NCI-H526 (cell line): ENCODE measurements at places on chromosomes 16 and 17.
A peak's percentile ranks its signal among the peaks of the same experiment; 100 is the strongest.

GRCh38 chr17:39923836-39924690, 3.3 kb downstream of the ORMDL3 start:
- no peak for DNase-seq

DNA sequence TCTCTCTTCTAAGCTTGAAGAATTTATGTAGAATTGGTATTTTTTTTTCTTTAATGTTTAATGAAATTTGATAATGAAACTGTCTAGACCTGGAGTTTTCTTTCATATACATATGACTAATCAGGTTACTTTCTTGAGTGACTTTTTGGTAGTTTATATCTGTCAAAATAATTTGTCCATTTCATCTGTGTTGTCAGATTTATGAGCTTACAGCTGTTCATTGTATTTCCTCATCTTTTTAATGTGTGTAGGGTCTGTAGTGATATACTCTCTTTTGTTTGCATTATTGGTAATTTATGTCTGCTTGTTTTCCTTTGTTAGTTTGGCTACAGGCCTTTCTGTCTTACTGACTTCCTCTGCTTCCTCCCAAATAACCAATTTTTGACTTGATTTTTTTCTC, 55.7 kb downstream of the TAOK1 start:
- no peak for DNase-seq

DNA sequence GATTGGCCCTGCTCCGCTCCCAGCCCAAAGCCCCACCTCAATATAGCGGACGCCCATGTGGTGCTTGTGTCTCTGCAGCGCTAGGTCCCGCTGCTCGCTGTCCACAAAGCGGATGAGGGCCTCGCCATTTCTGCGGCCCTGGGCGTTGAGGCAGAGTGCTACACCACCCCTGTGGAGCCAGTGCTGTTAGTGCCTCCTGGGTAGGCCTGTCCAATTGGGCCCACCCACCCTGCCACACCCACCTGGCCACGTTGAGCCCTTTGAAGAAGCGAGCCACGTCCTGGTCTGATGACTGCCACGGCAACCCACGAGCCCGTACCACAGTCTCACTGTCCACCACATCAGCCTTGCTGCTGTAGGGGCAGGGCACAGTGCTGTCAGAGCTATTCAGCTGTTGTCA, 3.6 kb downstream of the ESRP2 start:
- DNase-seq = no peak

GRCh38 chr16:55045329-55045728, 114.7 kb downstream of the IRX5 start:
- no peak for DNase-seq

GRCh38 chr16:82533189-82533588, 93.6 kb upstream of the CDH13 start:
- DNase-seq = peak; percentile 17

GRCh38 chr17:7835814-7836595, 2.0 kb downstream of the KDM6B start:
- no peak for DNase-seq

DNA sequence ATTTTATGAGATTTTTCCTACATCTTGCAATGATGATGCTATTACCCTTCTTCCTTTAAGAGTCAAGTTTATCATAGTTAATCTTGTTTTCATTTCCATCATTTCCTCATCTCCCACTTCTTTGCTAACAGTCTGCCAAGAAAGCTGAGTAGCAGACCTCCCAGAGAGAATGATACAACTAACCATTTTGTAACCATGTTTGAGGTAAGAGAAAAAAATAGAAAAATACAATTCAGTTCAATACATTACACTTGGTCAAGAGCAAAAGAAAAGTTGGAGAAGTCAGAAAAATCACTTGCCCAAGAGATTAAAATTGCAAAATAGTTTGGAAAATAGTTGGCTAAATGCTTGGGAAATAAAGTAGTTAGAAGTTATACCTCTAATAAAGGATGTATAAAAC, 154.4 kb downstream of the ABCA8 start:
- no peak for DNase-seq

GRCh38 chr16:14205666-14206065, 134.5 kb downstream of the MRTFB start:
- DNase-seq = no peak

DNA sequence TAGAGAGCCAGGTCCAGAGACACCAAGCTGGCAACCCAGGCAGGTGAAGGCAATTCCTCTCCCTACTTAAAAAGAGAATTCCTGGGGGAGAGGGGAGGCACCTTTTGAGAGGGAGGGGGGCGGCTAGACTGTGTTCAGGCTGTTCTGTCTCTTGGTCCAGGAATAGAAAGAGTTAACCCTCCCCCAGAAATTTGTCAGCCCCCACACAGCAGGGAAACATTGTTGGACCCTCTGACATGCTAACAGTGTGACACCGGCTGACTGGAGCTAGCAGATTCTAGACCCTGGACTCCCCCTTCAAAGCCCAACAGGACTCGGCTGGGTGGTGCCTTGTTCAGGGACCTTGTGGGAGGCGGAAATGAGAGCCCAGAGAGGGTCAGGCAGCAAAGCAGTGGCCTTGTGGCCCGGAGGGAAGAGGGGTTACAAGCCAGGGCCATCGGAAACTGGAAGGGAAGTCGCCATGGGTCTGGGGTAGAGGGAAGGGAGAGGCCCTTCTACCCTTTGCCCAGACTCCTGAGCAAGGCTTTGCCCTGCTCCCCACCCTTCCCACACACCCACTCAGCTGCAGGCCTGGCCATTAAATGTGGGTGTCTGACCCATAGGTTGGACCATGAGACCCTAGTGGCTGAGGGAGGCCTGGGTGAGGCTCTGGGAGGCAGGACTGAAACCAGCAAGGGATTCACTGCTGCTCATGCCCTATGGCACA, 44.6 kb downstream of the RAI1 start:
- no peak for DNase-seq

GRCh38 chr17:40659911-40660310, 5.1 kb downstream of the KRT222 start:
- DNase-seq = no peak

- no peak for DNase-seq
These were observed 107.0 kb downstream of the CRLF3 start for GRCh38 chr17:30717291-30718098.

DNA sequence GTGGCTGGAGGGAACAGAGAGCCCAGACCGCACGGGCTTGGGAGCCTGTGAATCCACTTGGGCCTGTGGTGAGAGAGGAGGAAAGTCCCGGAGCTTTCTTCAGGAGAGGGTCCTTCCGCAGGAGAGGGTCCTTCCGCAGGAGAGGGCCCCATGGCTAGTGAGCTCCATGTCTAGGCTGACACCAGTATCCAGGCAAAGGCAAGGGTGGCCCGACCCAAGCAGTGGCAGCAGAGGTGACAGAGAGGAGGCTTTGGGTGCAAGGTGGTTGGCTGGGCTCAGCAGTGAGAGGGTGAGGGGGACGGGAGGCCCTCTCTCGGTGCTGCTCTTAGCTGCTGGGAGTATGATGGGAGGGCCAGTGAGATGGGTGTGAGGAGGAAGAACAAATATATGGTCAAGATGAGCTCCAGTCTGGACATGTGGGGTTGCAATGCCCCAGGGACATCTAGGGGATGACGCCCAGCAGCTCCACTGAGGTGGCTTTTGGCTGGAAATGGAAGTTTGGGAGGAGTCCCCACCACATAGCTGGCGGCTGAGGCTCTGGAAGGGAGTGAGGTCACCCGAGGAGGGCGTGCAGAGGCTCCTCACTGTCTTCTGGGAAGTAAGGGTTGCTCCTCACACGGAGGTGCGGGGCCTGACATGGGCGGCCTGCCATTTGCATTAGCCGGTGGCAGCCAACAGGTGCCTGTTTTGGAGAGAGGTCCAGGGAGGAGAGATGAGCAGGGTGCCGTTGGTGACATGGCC, 2.3 kb upstream of the HSD3B7 start:
- no peak for DNase-seq

GRCh38 chr17:55588446-55589242, 77.4 kb upstream of the SMIM36 start:
- DNase-seq = no peak

DNA sequence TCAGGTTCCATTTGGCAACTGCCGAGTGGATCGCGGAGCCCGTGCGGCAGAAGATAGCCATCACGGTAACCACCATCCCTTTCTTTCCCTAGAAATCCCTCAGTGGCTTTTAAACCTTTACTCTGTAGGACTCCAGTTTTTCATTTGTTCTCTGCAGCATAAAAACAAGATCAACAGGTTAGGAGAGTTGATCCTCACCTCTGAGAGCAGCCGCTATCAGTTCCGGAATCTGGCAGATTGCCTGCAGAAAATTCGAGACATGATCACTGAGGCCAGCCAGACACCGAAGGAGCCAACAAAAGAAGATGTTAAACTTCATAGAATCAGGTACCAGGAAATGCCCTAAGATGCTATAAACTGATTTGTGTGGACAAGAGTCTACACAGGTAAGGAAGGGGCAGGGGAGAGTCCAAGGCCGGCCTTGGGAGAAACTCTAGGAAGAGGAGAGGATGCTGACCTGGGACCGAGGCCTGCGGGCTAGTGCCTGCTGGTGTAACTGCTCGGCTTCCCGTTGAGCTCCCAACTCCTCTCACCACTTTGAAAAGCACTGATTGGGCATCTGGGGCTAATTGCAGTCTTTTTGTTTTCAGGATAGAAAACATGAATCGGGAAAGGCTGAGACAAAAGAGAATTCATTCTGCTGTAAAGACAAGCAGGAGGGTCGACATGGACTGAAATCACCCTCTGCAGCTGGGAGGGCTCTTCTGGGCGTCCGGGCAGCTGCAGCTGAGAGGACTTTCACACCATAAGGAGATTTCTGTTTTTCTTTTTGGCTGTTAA, 8.1 kb downstream of the MRPL58 start:
- DNase-seq = no peak

GRCh38 chr16:57102888-57103851, 10.8 kb downstream of the CPNE2 start:
- DNase-seq = no peak

GRCh38 chr17:5331506-5331905, 49.4 kb downstream of the RABEP1 start:
- DNase-seq = no peak

DNA sequence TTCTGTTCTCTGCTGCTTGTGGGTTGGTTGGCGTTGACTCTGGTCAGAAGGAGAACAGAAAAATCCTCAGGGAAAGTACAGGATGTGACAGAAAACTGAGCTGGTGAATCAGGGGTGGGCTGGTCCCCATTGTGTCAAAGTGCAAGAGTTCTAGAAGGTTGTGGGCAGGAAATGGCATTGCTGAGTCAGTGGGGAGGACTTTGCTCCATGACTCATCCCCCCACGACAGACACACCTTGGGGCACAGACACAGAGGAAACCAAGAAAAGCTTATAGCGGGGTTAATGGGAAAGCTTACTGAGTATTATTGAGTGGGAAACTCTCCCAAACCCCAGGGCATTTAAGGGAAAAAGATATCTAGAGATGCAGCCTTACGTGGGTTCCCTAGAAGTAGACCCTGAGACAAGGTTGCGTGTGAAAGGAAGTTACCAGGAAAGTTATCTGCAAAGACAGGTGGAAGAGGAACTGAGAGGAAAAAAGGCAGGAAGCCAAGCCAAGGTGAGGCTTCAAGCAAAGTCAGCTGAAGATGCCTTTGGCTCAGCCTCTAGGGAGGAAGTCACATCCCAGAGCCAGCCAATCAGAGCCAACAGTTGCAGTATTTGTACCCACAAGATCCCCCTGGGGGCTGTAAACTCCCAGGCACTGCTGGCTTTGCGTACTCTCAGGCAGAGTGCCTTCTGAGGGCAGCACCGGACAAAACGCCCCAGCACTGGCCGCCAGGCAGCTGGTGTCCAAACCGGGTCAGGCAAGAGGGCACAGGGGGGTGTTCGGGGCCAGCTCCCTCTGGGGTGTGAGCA, 86.4 kb downstream of the FOXL1 start:
- no peak for DNase-seq

- DNase-seq = no peak
These were observed 61.8 kb downstream of the KSR1 start for GRCh38 chr17:27518048-27518447.

GRCh38 chr17:35795007-35795870, at the start of gene MMP28:
Gene MMP28 (minus strand): TSS chr17:35795641. CDS start chr17:35795377, 264 bp downstream.
- peak; percentile 65 for DNase-seq

DNA sequence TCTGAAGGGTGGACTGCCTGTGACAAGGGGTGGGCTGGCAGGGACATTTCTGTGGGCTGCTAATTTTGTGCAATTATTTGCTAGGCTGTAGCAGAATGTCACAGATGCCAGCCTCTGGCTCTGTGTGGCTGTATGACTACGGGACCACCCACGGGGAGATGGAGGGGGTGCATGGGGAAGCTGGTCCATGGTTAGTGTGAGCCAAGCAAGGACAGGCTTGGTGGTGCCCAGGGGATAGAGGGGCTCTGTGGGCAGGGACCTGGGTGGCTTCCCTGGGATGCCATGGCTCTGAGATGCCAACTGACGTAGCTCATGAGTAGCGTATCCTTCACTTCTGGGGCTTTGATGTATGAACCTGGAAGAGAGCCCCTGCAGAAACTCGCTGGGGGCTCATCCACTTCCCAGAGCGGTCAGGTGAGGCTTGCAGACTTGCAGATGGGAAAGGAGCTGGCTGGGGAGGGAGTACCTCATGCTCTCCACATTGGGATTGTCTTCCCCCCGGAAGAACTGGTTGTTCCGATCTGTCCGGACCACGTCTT, 87.2 kb downstream of the TBC1D16 start:
- no peak for DNase-seq

GRCh38 chr16:24609740-24610415, 70.5 kb downstream of the RBBP6 start:
- DNase-seq = peak; percentile 63

DNA sequence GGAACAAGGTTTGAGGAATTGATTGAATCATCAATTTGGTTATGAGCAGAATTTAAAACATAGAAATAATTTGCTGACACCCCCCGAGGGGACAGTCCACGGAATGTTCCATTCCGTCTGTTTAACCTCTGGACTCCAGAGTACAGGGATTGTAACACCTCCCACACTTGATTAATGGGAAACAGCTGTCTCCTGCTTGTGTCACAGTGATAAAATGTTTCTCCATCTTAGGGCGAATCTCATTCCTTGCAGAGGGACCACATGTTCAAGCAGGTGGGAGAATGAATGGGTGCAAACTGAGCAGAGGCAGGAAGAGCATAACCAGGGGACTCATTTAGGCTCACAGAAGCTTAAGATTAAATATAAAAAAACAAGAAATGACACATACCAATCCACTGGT, 249.5 kb upstream of the RBFOX1 start:
- no peak for DNase-seq

- no peak for DNase-seq
These were observed 31.3 kb upstream of the TNS4 start for GRCh38 chr17:40532520-40533253.

DNA sequence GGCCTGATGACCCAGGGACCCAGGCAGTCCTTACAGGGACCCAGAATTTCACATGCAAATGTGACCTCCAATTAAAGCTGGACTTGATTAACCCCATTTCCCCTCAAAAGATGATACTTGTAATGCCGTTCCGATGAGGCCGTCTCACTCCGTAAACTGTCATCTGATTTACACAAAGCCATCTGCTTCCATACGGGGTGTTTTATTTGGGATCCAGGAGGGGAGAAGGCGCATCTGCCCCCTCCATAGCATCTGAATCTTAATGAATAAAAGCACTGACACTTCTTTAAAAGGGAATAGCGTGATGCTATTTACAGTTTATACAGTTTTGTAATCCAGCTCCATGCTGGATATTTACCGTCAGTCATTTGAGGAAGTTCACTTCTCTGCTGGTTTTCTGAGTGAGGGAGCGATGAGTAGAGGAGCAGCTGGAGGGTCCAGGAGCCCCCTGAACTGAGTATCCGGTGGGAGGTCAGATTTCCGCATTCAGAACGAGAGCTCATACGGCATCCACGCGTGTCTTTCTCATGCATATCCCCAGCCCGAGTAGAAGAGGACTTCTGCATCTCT, 452.7 kb downstream of the WWOX start:
- no peak for DNase-seq
